AG08396 (cell line): ENCODE measurements at places on chromosomes 16 and 17.

- DNase-seq = no peak
Observed at GRCh38 chr16:22728167-22728836, 85.7 kb upstream of the HS3ST2 start.

GRCh38 chr17:5583426-5584382, 605 bp downstream of the NLRP1 start:
- peak; percentile 45 for DNase-seq

DNA sequence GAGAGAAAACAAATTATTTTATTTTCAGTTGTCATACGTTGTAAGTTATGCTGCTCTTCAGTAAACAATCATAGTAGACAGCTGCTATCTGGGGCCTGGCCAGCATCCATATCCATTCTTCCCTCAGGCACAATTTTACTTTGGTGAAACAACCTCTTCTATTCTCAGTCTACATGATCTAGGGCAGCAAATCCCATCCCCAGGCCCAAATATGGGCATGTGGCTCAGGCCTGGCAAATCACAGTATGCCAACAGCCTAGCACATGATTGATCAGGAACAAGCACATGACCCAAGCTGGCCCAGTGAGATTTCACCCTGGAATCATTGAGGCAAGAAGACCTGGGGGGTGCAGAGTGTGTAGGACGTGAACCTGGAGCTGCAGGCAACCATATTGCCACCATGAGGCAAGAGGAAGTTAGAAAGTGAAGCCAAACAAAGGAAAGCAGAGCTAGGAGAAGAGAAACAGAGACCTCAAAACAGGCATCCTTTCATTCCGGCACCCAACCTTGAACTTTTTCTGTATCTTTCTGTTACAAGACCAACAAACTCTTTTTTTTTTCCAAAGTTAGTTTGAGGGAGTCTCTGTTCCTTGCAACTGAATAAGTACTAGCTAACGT, 10.3 kb upstream of the ABCC12 start:
- no peak for DNase-seq

- no peak for DNase-seq
Observed at GRCh38 chr17:14792746-14793145, 472.4 kb downstream of the PMP22 start.
